ENCODE measurements at places on chromosomes 4 and X. TPM values are rescaled to one million over a fixed set of nuclear protein-coding genes. Genes with fewer than 3 reads are reported as not detected.

Gene FGB
- 11.6 TPM for polyA plus RNA-seq

Gene TRAM1L1
- polyA plus RNA-seq = 2.6 TPM

Gene NAA11
- polyA plus RNA-seq = not detected

Gene GNPDA2
- polyA plus RNA-seq = 22.7 TPM

Gene DMD
- polyA plus RNA-seq = 48.8 TPM

Gene SPANXC
- not detected for polyA plus RNA-seq

Gene HMGN5
- polyA plus RNA-seq = 14.5 TPM

Gene DUSP9
- polyA plus RNA-seq = 1.2 TPM

Gene CLDN22
- not detected for polyA plus RNA-seq

Gene COX7B2
- polyA plus RNA-seq = not detected

Gene POF1B
- 2.2 TPM for polyA plus RNA-seq

Gene BOD1L1
- polyA plus RNA-seq = 19.0 TPM

Gene TEX13C
- not detected for polyA plus RNA-seq

Gene ADGRA3
- 12.3 TPM for polyA plus RNA-seq

Gene RP2
- 7.5 TPM for polyA plus RNA-seq

Gene SFRP2
- 62.9 TPM for polyA plus RNA-seq

Gene CCNA2
- polyA plus RNA-seq = 0.94 TPM

Gene DCAF4L1
- 0.06 TPM for polyA plus RNA-seq

Gene ZXDA
- polyA plus RNA-seq = 3.1 TPM

Gene COQ2
- polyA plus RNA-seq = 5.6 TPM

Gene KIAA0232
- 18.8 TPM for polyA plus RNA-seq

Gene CYLC1
- polyA plus RNA-seq = not detected

Gene SPANXA2
- not detected for polyA plus RNA-seq

Gene SSX4B
- polyA plus RNA-seq = not detected

Gene NPFFR2
- 1.6 TPM for polyA plus RNA-seq

Gene CENPE
- polyA plus RNA-seq = 0.66 TPM

Gene IL1RAPL1
- 1.4 TPM for polyA plus RNA-seq

Gene SHROOM4
- 3.5 TPM for polyA plus RNA-seq

Gene TMEM271
- not detected for polyA plus RNA-seq

Gene KLHL2
- 16.6 TPM for polyA plus RNA-seq

Gene MND1
- polyA plus RNA-seq = 0.95 TPM

Gene SYP
- 8.3 TPM for polyA plus RNA-seq

Gene MAGEC3
- not detected for polyA plus RNA-seq

Gene CXCL9
- polyA plus RNA-seq = 1.3 TPM

Gene NALF2
- 0.13 TPM for polyA plus RNA-seq

Gene SLC10A6
- 1.2 TPM for polyA plus RNA-seq

Gene VCX
- polyA plus RNA-seq = not detected

Gene ADGRG2
- 2.4 TPM for polyA plus RNA-seq

Gene CETN2
- 44.1 TPM for polyA plus RNA-seq

Gene TMEM156
- polyA plus RNA-seq = 0.53 TPM

Gene FDCSP
- 0.80 TPM for polyA plus RNA-seq

Gene ABLIM2
- 5.9 TPM for polyA plus RNA-seq

Gene SPOCK3
- 2.9 TPM for polyA plus RNA-seq

Gene MAGEC1
- not detected for polyA plus RNA-seq

Gene IL21
- polyA plus RNA-seq = not detected

Gene CTAG1B
- polyA plus RNA-seq = not detected

Gene NAP1L3
- 6.4 TPM for polyA plus RNA-seq

Gene LUZP4
- polyA plus RNA-seq = not detected

Gene GSX2
- not detected for polyA plus RNA-seq

Gene CXorf66
- not detected for polyA plus RNA-seq

Gene RBBP7
- 121 TPM for polyA plus RNA-seq

Gene TLR7
- polyA plus RNA-seq = 0.23 TPM

Gene HMGB2
- polyA plus RNA-seq = 109 TPM

Gene ANKRD50
- 13.3 TPM for polyA plus RNA-seq
